ENCODE measurements at places on chromosomes 1 and 21.

DNA sequence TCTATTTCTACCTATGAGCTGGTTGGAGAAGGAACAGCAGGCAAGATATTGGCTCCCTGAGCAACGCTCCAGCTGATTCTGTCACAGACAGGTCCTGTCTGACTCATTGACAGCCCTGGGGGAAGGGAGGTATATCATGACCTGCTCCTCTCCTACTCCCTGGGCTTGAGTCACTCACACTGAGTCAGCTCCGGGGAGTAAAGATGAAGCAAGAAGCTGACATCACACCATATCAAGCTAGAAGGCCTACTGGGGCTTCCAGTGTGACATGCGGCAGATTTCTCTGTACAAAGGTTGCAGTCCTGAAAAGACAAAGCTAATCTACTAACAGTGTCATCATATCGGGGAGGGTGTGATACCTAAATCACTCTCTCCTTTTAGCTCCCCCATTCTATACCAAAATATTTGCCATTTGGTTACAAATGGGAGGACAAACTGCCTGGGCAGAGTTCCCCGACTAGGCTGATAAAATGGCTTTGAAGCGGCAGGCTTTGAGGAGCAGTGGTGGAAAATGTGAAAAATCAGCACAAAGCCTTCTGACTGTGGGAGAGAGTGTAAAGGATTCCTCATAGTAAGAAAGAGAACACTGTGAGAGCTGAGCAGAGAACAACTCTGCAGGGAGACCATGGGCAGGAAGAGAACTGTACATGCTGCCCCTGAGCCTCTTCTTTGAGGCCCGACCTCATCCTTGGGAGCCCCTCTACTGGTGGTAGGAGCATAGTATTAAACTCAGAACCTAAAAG, 15.5 kb downstream of the PI4KB start:
- DNase-seq, result peak; percentile 74

GRCh38 chr1:205703072-205703471, 22.8 kb upstream of the SLC45A3 start:
- DNase-seq, result no peak

DNA sequence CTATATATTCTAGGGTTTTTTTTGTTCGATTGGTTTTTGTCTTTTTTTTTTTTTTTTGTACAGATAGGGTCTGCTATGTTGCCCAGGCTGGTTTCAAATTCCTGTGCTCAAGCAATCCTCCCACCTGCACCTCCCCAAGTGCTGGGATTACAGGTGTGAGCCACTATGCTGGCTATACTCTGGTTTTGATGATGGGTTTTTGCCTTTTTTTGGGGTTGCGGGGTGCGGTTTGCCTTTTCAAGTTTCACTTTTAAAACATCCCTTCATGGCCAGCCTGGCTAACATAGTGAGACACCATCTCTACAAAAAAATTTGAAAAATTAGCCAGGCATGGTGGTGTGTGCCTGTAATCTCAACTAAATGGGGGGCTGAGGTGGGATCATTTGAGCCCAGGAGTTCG, 10.0 kb downstream of the KDM5B start:
- DNase-seq, result no peak

DNA sequence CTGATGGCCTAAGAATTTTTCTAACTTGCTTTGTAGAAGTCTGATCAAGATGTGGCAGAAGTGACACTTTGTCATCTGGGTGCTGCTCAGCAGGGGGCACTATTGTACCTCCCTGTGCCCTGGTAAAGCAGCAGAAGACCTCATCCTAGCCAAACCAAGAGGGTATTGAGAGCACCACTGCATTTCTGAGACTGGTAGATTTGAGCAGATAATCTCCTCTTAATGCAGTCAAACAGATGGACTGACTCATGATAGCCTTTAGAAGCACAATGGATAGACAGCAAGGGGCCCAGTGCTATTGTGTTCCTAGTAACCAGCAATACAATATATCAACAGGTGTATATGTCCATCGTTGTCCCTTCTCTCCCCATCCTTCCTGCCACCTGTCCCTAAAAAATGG, 5.7 kb downstream of the TPM3 start:
- DNase-seq, result peak; percentile 42

DNA sequence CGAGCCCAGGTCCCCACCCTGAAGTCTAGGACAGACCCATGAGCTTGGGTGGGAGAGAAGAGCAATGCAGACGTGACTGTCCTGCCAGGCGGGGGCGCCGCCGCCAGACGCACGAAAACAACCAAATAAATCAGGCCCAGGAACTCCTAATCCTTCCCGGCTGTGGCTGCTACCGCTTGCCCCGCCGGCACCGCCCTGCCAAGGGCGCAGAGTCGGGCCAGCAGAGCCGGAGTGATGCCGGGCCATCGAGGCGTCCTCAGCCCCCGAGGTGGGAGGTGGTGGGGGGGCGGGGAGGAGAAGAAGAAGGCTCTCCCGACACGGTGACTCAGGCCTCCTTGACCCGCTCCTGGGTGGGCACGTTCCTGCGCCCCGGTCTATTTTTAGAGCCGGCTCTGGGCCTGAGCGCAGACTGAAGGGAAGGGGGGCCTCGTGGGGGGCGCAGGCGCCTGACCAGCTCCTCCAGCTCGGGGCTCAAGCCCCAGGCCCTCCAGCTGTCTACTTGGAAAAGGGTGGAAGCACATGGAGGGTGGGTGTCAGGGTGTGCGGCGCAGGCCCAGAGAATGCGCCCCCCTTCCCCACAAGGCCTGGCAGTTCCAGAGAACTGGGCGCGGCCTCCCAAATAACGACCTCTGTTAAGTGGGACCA, 10.7 kb upstream of the COL16A1 start:
- peak; percentile 14 for DNase-seq

DNA sequence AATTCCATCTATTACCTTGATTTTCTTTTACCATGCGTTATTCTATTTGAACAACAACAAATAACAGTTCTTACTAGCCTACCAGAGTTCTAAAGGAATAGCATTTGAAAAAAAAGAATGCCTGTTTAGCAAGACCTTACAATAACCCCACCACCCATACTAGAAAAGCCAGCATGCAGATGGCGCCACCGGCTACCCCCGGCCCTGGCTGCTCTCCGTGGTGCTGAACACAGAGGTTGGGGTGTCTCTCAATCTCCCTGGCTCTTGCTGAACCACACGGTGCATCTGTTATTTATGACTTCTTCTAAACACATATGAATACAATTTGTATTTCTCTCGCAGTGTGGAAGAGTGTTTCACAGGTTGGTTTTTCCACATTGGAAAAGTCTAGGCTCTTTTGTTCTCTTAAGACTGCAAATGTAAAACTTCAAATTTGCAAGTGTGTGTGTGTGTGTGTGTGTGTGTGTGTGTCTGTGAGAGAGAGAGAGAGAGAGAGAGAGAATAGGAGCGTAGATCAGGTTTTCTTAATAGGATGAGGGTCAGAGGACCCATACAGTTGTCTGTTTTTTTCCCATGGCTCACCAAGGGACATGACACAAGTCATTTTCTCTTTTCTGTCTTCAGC, 13.6 kb downstream of the GRIK3 start:
- DNase-seq, result no peak

DNA sequence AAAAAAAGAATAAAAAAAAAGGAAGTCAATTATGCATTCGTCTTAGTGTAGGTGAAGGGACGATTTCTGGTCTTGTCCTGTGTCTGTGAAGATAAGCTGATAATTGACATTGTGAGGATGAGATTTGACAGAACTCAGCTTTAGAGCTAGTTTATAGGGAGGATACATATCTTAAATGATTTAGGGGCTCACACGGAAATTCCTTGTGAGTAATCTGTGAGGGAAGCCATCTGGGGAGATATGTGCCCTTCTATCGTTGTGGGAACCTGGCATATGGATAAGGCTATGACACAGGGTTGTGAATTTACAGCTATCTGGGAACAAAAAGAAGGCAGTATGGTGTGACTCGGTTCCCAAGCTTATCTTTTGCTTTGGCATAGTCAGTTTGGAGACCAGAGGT, 71.1 kb downstream of the RABGAP1L start:
- DNase-seq, result no peak

DNA sequence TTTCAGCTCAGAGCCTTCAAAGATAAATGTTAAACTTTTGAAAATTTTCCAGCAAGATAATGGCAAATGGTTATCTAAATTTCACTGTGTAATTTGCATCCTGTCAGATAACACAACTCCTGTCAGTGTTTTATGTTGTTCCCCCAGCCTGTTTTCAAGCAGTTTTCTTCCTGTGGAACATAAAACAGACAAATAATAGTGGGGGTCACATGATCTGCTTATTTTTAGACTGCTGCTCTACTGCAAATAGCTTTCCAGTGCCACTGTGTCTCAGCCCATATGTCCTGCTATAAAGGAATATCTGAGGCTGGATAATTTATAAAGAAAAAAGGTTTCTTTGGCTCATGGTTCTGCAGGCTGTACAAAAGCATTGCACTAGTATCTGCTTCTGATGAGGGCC, 32.2 kb downstream of the FMO3 start:
- DNase-seq, result no peak

DNA sequence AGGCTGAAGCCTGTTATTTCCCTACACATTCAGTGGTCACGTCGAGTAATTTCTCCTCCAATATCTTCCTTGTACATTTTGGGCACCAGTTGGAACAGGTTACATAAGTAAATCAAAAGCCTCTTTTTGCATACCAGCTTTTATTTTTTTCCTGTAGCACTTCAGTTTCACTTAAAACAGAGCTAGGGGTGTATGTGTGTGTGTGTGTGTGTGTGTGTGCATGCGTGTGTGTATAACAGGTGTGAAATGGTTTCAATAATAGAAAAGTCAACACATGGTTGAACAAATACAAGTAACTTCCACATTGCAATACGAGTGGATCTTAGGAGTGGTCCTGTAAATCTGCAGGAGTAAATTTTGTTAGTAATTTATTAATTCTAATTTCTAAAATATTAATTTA, 3.0 kb upstream of the MAN1A2 start:
- no peak for DNase-seq

DNA sequence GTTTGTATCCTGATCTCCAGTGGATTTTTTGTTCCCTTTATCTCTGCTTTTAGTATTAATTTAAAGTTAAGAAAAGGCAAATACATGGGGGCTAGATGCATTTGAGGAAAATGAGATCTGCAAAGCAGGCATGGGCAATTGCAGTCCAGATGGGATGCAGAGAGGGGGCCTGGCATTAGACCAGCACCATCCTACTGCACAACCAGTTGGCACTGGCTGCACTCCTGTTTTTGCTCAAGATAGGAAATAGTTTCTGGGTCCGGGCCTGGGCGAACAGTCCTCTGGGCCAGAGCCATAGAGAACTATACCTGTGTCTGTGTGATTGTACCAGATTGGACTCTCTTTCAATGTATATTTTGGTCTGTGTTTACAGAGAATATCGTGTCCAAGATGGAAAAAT, 34.0 kb upstream of the LEPR start:
- DNase-seq, result no peak

DNA sequence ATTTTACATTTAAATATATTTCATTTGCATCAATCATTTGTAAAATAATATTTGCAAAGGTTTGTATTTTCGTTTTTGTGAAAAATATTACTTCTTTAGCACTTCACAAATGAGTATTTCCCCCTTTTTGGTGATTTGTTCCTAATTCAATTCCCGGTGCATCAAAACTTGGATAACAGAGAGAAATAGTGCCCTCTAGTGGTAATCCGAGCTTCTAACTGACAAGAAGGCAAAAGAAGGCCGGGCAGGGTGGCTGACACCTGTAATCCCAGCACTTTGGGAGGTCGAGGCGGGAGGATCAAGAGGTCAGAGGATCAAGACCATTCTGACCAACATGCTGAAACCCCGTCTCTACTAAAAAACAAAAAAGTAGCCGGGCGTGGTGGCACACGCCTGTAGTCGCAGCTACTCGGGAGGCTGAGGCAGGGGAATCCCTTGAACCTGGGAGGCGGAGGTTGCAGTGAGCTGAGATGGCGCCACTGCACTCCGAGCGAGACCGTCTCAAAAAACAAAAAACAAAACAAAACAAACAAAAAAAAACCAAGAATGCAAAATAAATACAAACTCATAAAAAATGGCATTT, 137.7 kb downstream of the COL11A1 start:
- no peak for DNase-seq

DNA sequence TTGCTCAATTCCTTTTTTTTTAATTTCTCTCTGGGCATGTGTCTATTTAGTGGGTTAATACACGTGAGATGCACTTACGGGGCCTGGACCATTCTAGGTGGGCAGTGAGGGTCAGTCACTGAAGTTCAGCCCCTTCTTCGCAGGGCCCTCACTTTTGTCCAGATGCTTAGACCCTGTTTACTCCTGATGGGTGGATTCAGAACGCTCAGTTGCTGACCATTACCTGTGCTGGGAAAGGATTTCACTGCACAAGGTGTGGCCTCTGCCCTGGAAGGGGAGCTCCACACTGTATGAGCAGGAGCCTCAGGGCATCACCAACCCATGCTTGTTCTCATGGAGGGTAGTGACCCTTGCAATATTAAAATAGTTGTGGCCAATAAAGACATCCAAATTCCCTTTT, 4.5 kb downstream of the PRAMEF12 start:
- no peak for DNase-seq

- no peak for DNase-seq
These were observed 7.9 kb downstream of the KIF21B start for GRCh38 chr1:201015551-201016091.

- DNase-seq, result no peak
These were observed 5.0 kb downstream of the SLC25A44 start for GRCh38 chr1:156198831-156199349.

DNA sequence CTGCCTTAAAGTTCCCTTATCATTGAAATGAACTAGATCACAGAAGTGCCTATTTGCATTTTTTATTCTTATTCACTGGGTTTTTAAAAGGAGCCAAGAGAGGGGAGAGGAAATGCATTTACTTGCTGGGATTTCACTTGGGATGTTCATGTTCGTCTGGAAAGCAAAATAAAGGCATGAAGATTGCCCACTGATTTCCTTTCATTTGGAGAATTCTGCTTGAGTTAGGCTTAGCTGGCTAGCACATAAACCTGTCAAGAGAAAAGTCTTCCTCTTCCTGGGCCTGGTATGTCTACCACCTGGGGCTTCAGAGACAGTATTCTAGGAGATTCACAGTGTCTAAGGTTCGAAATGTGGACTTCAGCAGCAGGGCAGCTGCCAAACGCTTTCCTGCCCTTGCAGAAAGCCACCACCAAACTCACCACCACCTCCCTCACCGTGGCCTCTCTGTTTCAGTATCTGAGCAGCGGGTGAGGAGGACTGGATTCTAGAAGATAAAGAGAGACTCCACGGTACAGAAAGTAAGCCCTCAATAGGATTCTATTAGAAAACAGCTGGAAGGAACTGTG, 44.5 kb downstream of the HIVEP3 start:
- DNase-seq, result no peak

DNA sequence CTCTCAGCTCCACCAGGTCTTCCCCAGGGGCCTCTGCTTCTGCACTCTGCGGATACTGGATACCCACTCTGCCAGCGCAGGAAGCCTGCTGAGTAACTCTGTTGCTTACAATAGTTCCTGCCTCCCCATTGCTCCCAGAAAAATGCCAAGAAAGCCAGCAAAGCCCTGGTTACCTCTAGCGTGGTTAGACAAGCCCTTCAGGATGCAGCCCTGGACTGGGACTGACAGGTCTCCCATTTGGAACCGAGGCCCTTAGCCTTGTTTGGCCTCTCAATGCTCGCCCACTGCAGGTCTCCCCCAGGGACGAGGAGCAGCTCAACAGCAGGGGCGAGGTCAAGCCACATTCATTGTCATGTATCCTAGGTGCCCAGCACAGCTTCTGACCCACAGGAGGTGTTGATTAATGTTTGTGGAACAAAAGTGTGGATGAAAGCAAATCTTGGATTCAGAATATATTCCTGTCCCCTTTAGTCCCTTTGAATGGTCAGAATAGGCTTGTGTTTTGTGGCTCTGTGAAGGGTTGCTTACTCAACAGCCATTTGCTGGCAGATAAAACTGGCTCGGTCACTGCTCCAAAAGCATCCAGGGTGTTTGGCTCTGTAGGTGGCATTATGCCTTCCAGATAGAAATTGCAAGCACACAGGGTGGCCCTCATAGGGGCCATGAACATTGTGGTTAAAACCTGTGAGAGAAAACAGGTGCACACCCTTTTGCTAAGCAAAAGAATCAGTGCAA, 58.9 kb downstream of the C1orf198 start:
- DNase-seq, result no peak
